ENCODE measurements at places on chromosomes 4 and X.

DNA sequence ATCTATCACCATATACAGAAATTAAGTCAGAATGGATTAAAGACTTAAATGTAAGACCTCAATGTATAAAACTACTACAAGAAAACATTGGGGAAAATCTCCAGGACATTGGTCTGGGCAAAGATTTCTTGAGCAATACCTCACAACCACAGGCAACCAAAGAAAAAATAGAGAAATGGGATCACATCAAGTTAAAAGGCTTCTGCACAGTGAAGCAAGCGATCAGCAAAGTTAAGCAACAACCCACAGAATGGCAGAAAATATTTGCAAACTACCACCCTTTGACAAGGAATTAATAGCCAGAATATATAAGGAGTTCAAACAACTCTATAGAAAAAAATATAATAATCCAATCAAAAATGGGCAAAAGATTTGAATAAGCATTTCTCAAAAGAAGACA lies 236.9 kb upstream of the EMCN start:
- DNase-seq = no peak

- DNase-seq = no peak
These were observed 78.8 kb downstream of the SEL1L3 start for GRCh38 chr4:25783943-25784342.

DNA sequence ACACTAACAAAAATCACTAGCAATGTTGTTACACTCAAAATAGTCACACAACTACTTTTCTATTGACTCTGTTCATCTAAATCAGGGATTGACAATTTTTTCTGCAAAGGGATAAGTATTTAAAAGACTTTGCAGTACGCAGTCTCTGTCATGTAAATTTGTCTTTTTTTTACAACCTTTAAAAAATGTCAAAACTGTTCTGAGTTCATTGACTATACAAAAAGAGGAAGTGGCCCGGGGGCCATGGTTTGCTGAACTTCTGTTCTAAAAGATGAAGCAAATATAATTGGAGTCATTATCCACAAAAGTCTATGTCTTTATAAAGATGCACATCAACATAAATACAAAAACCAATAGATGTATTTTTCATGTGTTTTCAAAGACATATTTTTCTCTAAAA lies 1310.3 kb downstream of the RPA4 start:
- no peak for DNase-seq

- no peak for DNase-seq
These were observed 18.5 kb downstream of the GC start for GRCh38 chr4:71765350-71765749.

DNA sequence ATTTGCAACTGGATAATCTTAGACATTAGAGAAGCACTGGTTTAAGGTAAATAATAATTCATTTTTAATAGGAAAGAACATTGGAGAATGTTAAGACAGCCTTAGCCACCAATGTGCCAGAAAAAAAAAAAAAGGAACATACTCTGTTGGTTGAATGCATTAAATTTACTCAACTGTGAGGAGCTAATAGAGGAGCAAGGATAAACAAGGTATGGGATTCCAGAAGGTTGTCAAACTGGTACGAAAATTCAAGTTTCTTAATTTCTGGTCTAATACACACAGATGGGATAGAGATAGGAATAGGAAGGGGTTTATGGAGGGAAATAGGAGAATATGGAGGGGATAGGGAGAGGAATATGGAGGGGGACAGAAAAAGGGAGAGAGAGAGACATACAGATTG lies 1096.6 kb downstream of the ARAP2 start:
- DNase-seq = no peak

DNA sequence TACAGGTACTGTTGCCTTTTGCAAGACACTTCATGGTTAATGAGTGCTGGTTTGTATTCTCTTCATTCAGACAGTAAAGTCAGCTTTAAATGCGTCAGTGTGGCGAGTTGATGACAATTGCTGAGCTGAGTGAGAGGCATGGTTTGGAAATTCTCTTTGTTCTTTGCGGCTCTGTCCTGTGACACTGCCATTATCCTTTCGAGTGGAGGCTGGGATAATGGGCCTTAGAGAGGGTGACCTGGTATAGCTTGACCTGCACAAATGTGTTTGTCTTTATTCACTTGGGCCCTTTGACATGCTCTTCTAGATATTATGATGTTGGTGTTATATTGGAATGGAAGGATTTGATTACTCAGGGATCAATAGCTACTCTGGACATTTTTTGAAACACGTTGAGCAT lies 208.5 kb upstream of the FAT1 start:
- no peak for DNase-seq

- no peak for DNase-seq
These were observed 95.4 kb upstream of the MAML3 start for GRCh38 chr4:140249351-140249750.

DNA sequence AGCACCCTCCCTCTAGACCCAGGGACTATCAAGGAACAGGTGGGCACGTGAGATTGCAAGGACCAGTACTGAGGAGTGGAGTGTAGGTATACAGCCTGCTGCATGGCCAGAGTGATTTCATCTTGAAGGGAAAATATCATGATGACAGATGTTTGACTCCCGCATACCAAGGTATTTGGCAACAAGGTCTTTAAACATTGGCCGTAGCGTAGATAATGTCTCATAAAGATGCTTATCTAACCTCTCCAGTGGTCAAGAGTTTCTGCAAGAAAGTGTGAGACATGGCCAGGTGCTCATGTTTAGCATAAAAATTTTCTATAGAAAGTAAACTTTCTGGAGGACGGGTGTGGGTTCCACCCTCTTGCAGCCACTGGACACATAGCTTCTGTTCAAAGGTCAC lies 18.7 kb upstream of the ZNF630 start:
- no peak for DNase-seq

- peak; percentile 16 for DNase-seq
These were observed 28.4 kb downstream of the GAGE1 start for GRCh38 chrX:49627086-49627777.

Data from pancreas (tissue), 10 donors.